ENCODE measurements at places on chromosomes 13 and 19.

DNA sequence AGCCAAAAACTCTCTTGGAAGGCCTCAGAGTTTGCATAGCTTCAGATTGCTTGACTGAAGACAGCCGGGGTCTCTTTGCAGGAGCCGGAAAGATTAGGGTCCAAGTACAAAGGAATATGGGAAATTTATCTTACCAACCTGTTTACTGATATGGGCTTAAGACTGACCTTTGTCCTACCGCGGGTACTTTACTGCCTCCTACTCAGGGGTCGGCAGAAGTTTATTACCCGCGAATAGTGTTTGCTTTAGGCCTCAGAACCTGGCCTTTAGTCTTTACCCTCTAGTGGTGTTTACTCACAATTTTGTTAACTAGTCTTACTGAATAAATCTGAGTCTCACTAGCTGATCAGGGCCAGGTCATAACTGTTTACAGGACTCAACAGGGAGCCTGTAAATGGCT is 765.4 kb upstream of the SPRY2 start:
- DNase-seq = no peak

DNA sequence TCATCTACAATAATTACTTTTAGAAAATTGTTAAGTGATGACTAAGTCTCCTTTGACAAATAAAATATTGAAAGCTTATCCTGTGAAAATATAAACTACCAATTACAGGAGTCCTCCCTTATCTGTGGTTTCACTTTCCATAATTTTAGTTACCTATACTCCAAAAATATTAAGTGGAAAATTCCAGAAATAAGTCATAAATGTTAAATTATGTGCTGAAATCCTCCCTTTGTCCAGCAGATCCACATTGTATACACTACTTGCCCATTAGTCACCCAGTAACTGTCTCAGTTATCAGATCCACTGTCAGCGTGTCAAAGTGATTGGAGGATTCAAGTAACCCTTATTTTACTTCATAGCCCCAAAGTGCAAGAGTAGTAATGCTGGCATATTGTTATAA is 98.1 kb downstream of the SERP2 start:
- no peak for DNase-seq

DNA sequence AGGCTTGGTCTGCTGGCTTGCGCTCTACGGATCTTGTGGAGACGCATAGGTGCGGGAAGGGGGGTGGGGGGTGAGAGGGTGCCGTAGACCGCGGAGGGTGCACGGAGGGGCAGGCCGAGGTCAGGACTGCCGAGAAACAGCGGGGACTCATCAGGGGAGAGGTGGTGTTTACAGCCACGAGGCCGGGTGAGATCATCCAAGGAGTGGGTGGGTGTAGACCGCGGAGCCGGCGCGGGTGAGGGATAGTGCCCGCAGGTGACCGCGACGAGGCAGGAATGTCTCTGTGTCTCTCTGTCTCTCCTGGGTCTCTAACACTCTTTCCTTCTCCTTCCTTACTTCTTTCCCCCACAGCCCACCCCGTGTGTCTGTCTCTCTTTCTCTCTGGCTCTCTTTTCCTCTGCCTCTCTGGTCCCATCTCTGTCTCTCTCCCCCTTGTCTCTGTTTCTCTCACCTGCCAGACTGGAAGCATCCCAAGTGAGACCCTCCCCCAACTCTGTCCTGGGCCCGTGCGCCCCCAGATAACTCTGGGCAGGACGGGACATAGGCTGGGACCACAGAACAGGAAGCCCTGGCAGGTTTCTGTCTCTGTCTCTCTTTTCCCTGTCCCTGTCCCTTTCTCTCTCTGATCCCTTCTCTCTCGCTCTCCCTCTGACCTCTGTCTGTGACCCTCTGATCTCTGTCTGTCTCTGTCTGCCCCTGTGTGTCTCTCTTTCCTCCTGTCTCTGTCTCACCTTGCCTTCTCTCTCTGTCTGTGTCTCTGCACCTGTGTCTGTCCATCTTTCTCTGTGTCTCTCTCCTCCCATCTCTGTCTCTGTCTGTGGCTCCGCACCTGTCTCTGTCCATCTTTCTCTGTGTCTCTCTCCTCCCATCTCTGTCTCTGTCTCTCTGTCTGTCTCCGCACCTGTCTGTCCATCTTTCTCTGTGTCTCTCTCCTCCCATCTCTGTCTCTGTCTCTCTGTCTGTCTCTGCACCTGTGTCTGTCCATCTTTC is 1.8 kb upstream of the KLK4 start:
- no peak for DNase-seq

DNA sequence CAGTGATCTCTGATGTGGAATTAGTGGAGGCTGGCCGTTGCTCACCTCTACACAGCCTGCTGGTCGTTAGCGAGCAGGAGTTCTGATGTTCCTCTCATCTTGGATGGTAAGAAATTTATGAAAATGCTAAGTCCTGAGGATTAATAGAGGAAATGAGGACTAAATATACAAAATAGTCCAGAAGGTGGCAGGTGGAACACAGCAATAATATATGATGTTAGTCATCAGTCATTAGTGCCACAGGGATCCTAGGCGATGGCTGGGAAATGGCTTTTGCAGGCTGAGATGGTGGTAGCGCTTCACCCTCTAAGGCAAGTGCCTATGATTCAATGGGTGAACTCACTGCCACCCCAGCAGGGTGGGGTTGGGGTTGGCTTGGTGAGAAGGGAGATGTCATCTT is 338.6 kb upstream of the TMTC4 start:
- DNase-seq = no peak

- DNase-seq = peak; percentile 40
These were observed 3.9 kb upstream of the CD209 start for GRCh38 chr19:7751157-7751783.

DNA sequence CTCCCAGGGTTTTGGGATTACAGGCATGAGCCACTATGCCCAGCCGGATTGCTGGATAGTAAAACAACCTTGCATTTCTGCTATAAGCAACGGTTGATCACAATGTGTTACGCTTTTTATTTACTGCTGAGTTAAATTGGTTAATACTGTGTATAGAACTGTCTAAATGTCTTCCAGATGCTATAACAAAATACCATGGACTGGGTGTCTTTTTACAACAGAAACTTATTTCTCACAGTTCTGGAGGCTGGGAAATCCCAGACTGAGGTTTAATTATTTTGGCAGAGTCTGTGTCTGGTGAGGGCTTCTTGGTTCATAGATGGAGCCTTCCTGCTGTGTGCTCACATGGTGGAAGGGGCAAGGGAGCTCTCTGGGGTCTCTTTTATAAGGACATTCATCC is 65.5 kb downstream of the ING1 start:
- no peak for DNase-seq

DNA sequence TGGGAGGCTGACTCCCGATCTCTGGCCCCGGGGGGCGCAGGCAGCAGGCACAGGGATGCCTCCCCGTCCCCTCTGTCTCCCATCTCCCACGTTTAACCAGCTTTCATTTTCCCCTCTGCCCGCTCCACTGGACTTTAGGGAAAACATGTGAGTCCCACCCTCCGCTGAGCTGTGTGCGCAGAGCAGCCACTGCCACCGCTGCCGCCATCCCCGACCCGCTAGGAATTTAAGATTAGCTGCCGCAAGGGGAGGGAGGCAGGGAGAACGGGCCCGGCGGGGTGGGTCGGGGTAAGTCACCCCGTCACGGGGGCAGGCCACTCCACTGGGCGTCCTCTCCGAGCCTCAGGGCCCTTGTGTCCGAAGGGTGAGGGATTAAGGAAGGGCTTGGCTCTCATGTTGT is 15.5 kb downstream of the KCNN1 start:
- DNase-seq = no peak

GRCh38 chr13:31110617-31111016 is 51.1 kb downstream of the HSPH1 start:
- DNase-seq = no peak

DNA sequence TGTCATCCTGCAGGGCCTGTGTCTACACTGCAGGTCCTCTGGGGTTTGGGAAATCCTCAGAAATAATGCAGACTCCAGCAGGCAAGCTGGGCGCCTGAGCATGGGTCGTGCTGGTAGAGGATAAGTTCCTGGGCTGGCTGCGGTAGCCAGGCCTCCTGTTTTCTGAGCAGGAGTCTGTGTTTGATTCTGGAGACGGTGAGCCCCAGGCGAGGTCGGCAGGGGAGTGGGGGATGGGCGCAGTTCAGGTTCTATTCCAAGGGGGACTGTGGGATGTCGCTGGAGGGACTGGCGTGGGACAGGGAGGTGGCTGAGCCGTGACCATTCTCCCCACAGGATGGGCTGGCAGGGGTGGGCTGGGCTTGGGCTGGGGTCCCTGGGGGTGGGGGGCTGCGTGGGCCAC is 154.7 kb downstream of the KDM4B start:
- DNase-seq = no peak

- no peak for DNase-seq
These were observed 302.9 kb downstream of the LMO7 start for GRCh38 chr13:75938811-75939560.

- no peak for DNase-seq
These were observed 8.6 kb downstream of the ANO8 start for GRCh38 chr19:17325881-17326594.

GRCh38 chr19:1074544-1075283 is 7.7 kb downstream of the ARHGAP45 start:
- DNase-seq = peak; percentile 68

GRCh38 chr19:1699386-1699785 is 47.0 kb upstream of the TCF3 start:
- DNase-seq = no peak

GRCh38 chr13:106159295-106160195 is 375.9 kb downstream of the EFNB2 start:
- no peak for DNase-seq

DNA sequence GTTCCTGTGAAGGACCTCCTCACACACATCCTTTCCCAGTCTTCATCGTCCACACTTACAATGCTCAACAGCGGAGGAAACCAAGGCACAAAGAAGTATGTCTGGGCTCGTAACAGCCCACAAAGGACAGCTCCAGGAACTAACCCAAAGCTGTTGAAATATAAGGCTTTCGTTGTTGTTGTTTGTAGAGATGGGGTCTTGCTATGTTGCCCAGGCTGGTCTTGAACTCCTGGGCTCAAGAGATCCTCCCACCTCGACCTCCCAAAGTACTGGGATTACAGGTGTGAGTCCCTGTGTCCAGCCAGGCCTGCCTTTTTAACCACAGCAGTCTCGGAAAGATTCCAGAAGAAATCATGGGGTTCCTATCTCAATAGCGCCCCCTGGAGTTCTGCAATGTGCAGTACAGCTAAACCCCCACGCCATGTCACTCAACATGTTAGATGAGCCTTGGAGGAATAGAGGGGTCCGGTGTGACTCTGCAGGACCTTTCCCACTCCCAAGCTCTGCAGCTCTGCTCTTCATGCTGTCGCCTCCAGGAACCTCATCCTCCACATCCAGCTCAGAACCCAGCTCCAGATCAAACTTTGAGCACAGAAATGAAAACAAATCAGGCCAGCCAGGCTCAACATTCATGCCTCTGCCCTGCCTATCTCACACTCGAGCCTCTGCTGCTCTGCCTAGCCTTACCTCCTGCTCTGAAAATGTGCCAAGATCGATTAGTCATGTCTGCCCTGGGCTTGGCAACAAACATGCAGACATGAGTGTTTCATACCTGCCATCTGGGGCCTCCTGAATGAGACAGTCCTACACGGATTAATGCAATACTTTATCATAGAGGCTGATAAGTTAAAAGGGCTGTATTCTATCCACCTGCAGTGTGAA is 7.5 kb downstream of the PLA2G4C start:
- DNase-seq = no peak

GRCh38 chr13:59120297-59120843 is 1043.4 kb downstream of the DIAPH3 start:
- DNase-seq = no peak

DNA sequence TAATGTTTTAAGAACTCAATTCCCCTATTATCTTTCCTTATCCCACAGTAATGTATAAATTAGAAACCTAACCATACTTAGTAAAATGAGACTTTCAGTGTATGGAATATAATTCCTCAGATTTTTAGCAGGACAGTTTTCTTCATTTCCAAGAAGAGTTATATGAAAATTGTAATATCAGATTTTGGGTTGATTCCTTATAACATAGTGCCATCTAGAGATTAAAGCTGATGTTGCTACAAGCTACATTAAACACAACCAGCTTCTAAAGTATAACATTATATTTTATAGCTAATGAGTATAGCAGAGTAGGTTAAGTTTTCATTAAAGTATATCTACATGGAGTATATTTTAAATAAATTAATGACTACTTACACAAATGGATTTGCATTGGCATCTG is 99.7 kb upstream of the MIR17HG start:
- no peak for DNase-seq

DNA sequence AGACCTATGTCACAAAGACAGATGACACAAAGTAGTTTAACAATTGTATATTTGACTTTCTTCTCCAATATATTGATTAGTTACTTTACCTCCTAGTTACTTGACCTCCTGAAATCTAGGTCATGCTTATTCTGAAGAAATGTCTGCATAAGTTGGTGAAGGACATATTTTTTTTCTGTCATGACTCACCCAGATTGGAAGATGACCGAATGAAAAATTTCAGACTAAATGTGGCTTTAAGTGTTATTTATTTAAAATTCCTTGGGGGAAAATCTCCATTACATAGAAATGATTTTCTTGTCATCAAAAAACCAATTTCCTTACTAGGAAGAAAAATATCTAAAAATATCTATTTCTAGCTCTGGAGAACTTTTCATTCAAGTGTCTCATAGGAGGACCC is 217.1 kb downstream of the POSTN start:
- no peak for DNase-seq

- DNase-seq = no peak
These were observed 8.4 kb downstream of the CSNK1A1L start for GRCh38 chr13:37097076-37097475.

DNA sequence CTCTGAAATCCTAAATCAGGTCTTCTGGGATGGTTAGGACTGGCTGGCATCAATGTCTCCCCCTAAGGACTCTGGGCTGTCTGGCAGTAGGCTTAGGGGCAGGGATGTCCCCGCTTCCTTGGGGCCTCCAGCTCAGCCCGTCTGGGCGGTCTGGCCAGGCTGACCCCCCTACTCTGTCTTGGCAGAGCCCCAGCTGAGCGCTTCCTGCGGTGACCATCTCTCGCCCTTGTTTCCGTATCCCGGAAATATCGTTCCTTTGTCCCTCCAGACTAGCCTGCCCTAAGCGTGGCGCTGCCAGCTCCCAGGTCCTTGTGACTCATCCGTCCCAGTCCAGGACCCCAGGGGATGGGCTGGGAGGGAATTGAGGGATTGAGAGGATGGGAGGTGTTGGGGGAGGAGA is 11.3 kb downstream of the GTPBP3 start:
- no peak for DNase-seq

All from stimulated activated CD4-positive, alpha-beta T cell treated with anti-CD3 and anti-CD28 coated beads, Interleukin-15, amount 100 ng/mL, for 48 hours (primary cell).